NCI-H510A treated with DMSO at 0.1 percent for 48 hours (cell line): ENCODE measurements at places on chromosomes 11 and 22.

GRCh38 chr22:29377979-29378378 is 10.4 kb downstream of the AP1B1 start:
- no peak for DNase-seq

- no peak for DNase-seq
Observed at GRCh38 chr22:42719656-42720262, 911 bp downstream of the A4GALT start.

DNA sequence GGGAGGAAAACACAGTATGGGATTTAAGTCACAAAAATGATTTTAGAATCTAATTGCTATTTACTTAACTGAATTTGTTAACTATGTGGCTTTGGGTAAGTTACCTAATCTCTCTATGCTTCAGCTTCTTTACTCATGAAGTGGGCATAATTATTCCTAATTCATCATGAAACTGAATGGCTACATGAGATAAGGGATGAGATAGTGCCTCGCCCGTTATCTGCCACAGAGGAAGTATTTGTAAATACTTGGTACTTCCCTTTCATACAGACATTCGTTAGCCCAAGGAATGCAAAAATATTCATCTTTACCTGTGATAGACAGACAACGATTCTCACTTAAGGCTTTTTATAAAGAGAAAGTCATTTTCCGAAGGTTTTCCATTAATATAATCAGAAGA is 221.2 kb upstream of the BLID start:
- no peak for DNase-seq

DNA sequence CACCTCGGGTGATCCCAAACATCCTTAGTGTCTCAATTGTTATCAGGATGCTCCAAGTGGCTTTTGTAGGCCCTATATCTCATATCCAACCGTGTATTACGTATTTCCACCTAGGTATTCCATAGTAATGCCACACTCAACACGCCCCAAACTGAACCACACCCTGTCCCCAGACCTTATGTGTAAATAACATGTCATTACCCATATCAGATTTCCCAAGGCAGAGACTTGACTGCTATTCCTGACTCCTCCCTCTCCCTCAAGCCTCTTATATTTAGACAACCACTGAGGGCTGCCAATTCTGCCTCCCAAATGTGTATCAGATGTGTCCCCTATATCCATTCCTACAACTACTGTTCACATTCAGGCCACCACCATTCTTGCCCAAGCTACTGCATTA is 132.8 kb upstream of the NCAM1 start:
- peak; percentile 33 for DNase-seq

- DNase-seq, result no peak
Observed at GRCh38 chr22:31039393-31039792, 41.7 kb upstream of the SMTN start.

DNA sequence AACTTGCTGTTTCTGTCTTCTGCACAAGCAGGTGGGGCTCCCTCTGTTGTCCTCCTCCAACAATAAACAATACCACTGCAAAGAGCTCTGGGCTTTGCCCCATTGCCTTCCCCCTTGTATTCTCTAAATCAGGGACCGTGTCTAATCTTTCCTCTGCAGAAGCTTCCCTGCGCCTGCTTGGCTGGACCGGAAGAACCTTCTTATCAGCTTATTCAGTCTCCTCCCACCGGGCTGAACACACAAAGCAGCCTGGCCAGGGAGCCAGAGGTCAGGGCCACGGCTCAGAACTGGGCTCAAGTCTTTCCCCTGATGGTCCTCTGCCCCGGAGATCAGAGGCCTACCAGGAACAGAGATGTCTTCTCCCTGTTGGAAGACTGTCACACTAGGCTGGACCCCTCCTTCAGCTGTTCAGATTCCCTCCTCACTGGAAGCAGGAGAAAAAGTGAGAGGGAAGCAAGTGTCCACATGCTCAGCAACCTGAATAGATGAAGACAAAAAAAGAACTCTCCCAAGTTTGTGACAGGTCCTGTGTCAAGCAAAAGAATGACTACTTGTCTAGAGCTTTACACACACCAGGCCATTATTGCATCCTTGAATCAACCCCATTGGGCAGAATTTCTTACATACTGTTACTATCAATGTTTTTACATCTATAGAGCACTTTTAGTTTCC is 63.7 kb downstream of the RAB30 start:
- peak; percentile 63 for DNase-seq

DNA sequence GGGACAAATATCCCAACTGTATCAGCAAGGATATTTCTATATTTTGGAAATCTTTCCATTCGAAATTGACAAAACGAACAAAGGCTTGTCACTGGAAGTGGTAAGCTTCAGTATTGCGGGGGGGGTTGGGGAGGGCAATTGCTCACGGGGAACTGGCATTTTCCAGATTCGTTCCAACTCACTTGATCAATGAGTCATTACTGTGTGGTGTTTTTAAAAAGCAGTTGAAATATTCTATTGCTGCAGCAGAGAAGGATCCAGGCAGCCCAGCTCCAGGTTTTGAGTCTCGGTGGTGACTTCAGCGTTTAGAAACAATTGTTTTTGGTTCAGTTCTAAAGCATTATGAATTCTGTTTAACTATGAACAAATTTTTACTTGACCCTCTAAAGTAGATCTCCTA is 33.8 kb upstream of the FBLN1 start:
- no peak for DNase-seq

GRCh38 chr11:57634311-57634710 is 15.4 kb downstream of the YPEL4 start:
- DNase-seq, result no peak

- DNase-seq, result no peak
Observed at GRCh38 chr11:123251657-123252344, 56.8 kb upstream of the CLMP start.

DNA sequence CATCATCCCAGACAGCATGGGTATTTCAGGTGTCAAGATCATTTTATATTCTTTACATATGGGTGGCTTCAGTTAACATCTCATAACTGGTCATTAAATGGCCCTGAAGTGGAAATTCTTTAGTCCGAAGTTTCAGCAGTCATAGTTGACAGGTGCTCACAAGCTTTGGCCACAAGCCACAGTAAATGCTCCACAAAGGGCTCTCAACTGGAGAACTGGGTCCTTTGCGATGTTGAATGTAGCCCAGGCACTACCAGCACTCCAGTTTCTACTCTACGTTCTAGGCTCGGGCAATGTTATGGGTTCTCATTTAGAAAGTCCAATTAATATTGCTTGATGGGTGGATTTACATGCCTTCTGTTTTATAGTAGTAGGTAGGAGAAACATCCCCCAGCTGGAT is 206.3 kb downstream of the CWF19L2 start:
- DNase-seq, result no peak

GRCh38 chr11:5546457-5546856 is 1.9 kb downstream of the OR52H1 start:
- DNase-seq, result no peak
